ENCODE measurements at places on chromosomes 5 and 9.

GRCh38 chr9:37406603-37407401 is 15.7 kb upstream of the GRHPR start:
- DNase-seq = no peak

DNA sequence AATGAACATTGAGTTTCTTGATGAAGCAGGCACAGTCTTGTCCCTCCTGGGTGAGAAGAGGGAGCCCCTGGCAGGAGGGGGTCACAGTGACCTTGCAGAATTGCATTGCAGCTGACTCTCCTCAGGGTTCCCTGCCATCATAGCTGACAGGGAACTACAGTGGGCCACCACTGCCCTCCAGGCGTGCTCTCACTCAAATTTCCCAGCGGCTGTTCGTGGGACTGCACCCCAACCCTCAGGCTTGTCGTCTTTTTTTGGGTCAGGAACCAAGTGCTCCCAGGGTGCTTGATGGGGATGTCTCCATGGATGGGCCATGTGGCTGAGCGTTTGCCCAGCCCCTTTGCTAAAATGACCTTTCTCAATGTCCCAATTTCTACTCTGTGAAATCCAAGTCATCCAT is 215.8 kb downstream of the MELK start:
- DNase-seq = no peak

- no peak for DNase-seq
Observed at GRCh38 chr5:90056911-90057705, 352.4 kb downstream of the CETN3 start.

- no peak for DNase-seq
Observed at GRCh38 chr5:115274584-115274983, 11.9 kb upstream of the PGGT1B start.

GRCh38 chr9:134175808-134176598 is 11.6 kb upstream of the RNU6ATAC start:
- DNase-seq = no peak

DNA sequence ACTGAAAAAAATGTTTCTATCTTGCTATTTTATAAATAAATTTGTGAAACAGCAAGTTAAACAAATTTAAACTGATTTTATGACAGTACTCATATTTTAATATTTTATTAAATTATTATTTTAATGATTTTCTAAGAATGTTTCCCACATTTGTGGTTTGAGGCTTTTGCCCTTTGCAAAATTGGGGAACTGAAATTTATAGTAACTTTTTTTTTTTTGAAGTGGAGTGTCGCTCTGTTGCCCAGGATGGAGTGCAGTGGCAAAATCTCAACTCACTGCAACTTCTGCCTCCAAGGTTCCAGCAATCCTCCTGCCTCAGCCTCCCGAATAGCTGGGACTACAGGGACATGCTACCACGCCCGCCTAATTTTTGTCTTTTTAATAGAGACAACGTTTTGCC is 7.2 kb upstream of the ADGRV1 start:
- no peak for DNase-seq

- DNase-seq = peak; percentile 20
Observed at GRCh38 chr9:69573651-69574050, 98.5 kb downstream of the APBA1 start.

DNA sequence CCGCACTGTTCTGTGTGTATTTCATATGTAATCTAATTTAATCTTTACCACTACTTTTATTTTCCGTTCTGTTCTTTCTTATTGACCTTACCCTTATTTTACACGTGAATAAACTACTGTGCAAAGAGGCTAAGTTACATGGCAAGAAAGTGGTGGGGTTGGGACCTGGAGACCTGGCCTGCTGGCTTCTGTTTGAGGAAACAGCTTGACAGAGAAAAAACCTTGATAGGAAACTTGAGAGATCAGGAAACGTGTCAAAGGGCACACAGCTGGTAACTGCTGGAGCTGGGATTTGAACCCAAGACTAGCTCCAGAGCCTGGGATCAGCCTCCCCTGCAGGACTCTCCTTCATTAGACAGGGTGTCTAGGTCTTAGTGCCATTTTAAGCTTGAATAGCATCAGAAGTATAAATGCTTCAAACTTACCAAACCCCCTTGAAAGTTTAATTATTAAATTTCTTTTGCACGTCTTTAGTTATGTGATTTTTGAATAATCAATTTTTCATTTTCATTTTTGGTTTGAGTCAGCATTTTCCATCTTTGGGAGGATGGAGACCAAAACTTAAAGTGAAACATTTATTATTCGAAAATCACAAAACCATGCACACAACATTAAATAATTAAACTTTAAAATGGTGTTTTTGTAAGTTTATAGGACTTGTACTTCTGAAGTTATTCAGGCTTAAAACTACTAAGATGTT is 129.5 kb downstream of the RGS3 start:
- DNase-seq = no peak

GRCh38 chr9:92402360-92402759 is 2.0 kb downstream of the OGN start:
- DNase-seq = no peak

GRCh38 chr5:103648086-103648485 is 85.5 kb upstream of the NUDT12 start:
- DNase-seq = no peak

DNA sequence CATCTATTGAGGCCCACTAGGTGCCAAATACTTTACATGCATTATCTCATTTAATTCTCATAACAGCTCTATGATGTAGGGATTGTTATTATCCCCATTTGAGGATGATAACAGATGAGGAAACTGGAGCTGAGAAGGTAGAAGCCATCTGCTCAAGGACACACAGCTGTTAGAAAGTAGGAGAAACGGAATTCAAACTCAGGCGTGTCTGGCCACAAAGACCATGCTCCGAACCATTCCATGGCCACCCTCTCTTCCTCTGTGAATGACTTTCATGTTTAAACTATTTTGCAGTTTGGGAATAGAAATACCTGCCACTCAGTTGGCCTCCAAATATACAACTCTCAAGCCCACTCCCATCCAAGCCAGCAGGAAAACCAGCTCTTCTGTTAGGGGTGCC is 87.6 kb upstream of the ANKRD55 start:
- no peak for DNase-seq

DNA sequence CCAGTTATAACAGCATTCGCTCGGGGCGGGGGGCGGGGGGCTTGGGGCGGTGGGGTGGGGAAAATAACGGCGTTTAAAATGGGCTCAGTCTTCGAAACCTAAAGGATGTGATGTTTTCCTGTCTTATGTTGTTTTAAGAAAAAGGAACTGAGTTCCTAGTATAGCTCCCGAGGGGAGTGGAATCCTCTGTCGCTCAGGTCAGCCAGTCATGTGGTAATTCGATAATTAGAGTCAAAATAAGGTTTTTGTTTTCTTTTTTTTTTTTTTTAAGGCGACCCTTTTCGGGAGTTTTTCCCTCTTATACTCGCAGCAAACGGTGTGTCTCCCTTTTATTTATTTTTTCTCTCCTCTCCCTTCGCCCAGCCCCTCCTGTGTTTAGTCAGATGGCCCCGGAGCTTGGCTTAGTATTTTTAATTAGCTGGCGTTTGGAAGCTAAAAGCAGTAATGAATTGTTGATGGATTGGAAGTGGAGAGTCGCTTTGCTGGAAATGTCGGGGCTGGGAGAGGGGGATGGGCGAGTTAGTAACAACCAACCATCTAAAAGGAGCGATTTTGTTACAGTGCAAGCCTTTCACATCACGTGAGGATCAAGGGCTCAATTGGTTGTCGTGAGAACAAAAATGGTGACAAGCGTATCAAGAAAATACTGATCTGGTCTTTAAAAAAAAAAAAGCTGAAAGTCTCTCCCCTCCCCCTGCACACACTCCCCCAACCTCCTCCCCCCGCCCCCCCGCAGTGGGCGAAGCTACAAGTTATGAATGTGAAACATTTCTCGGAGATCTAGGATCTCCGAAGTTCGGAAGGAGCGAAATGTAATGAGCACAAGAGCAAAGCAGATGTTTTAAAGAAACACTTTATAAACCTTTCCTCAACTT is 714 bp upstream of the ZNF608 start:
- peak; percentile 95 for DNase-seq

DNA sequence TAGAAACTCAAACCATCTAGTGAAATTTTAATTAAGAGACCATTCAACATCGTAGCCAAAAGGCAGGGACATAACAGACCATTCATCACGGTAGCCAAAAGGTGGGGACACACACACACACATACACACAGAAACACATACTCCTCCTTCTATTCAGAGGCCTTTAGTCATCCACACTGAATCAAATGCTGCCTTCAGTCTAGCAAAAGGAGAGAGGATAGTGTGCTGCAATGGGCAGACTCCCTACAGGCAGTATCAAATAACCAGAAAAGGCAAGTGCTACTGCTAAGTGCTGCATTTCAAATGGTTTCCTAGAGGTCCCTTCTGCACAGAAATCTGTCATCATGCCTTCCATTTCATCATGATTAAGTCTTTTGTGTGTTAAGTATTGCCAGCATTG is 303.9 kb downstream of the TRIM32 start:
- no peak for DNase-seq

- no peak for DNase-seq
Observed at GRCh38 chr9:2193552-2193951, 178.4 kb downstream of the SMARCA2 start.

DNA sequence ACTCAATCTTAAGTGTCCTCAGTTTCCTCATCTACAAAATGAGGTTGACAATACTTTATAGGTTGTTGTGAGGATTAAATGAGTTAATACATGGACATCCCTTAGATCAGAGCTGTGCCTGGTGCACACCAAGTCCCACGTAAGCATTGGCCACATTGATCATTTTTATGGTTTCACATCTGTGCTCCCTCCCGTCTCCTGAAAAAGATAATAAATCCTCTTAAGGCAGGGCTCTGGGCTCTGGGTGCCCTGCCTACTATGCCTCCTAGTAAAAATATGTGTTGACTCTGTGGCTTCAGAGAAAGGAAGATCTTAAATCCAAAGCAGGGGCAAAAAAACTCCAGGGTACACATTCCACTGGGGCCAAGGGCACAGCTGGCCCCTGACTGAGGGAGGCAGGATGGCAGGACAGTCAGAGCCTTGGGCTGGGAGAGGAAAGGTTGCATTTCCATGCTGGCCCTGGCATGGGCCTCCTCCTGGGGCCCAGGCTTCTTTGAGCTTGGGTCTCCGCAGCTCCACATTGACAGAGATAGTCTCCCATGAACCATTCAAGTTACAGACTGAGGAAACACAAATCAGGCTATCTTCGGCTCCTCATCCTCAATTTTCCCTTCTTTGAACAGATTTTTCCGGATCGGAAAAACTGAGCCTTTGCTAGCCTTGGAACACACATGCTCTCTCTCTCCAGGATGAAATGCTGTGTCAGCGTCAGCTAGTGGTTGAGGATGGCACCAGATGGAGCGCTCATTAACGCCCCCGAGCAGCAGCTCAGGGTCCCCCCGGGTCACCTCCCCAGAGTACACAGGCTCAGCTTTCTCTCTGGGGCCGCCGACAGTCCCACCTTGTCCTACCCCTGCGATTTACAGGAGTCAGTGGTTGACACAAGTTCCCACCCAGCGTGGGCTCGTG is 22.4 kb upstream of the KIF12 start:
- DNase-seq = no peak

DNA sequence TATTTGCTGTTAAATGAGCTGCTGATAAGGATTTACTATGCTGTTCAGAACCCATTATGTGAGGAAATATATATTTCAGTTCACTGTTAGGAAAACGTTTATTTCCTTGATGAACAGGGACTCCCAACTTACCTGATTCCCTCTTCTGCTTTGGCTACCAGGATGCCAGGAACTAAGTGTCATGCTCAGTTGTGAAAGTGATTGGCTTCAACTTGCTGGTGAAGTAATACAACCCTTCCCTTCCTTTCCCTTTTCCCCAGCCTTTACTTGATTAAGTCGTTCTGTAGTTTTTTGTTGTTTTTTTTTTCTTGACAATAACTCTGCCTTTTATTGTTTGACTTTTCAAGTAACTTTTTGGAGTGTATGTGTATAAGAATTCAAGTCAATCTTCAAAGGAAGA is 309.3 kb downstream of the DOCK8 start:
- no peak for DNase-seq

- no peak for DNase-seq
Observed at GRCh38 chr9:28967226-28967625, 1393.9 kb upstream of the C9orf72 start.

DNA sequence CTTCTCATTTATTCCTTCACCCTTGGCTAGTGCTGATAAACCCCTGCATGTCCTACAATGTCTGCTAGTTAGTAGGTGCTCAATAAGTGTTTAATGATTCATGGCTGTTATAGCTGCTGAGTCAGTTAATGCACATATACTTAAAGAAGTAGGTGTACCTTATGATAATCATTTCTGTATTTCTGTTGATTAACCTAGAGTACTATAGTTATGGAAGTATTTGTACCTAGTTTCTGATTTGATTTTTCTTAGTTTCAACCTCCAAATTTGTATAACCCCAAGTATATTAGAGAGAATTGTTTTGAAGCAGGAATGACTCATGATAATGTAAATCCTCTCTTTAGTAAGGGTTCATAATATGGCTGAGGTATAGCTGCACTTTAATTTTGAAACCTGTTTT is 8.9 kb downstream of the SMAD5 start:
- no peak for DNase-seq

DNA sequence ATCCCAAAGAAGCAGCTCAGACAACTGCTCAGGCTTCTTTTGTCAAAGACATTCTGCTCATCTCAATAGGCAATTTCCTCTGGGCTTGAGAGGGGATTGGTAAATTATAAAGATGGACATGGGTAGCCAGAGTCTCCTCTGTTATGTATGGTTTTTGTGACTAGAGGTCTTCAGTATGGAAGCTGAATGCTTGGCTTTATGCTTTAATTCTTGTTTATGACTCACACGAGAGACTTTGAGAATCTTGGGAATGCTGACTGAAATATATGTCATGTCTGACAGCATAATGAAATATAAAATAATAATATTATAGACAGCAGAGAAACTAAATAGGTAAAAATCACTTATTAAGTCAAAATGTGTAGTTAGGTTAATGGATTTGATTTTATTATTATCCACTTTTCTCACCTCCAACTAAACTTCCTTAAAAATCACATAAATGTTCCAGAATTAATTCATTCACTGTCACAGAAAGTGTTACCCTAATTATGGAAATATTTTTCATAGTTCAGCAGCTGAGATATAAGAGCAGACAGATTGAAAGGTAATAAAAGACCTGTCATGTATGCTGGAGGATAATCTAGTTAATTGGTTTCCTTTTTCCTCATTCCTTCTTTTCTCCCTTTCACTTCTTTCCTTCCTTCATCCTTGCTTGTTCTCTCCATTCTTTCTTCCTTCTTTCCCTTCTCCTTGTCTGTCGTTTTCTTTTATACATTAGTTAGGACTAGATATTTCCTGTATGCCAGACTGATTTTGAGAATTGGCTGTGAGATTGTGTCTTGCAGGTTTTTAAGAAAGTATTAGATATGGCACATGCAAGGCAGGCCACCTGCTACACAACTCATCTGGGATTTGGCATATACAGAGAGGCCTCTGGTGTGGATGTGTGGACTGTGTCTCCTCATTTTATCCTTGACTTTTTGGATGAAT is 1866.1 kb upstream of the NUDT12 start:
- DNase-seq = no peak

DNA sequence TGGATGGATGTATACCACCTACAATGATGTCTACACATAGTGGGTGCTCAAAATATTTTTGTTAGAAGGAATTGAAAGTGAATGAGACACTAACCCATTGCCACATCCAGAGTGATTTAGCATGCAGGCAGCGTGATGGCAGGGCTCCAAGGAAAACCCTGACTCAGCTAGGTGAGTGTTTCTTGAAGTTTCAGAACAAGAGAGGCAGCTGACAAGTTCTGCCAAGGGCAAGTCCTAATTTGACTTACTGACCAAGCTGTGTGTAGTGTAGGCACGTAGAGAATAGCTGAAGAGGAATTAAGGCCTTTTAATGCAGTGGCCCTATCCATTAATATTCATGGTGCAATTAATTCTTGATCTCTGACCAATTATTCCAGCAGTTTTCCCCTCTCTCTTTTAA is 107.8 kb upstream of the ATP10B start:
- DNase-seq = peak; percentile 60

- no peak for DNase-seq
Observed at GRCh38 chr5:141951332-141951781, 6.6 kb downstream of the PCDH12 start.
